ENCODE measurements at places on chromosomes 7 and 10.

- no peak for DNase-seq
Observed at GRCh38 chr7:38881947-38882684, 26.9 kb downstream of the VPS41 start.

DNA sequence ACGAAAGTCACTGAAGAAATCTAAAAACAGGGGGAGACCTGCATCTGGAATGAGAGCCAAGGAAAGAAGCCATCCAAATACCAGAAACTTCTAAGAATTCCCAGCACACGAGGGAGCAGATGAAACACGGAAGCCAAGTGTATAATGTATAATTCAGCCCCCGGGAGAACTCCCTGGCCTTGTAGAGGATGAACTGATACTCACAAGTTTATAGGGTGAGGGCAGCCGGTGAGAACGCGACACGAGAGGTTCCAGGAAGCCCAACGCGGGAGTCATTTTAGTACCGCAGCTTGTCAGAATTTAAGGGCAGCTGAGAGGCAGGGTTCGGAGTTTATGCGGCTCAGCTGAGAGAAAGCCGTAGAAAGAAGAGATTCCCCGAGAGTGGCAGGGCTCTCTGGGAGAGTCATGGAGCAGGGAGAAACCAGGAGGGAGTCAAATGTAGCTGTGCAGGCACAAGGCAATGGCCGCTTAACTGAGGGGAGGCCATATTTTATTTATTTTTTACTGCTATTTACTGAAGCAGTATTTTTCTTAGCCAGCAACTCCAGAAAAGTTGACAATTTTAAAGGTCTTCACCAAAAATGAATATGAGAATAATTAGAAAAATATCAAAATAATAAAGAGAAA is 164.0 kb downstream of the NPSR1 start:
- DNase-seq, result no peak

DNA sequence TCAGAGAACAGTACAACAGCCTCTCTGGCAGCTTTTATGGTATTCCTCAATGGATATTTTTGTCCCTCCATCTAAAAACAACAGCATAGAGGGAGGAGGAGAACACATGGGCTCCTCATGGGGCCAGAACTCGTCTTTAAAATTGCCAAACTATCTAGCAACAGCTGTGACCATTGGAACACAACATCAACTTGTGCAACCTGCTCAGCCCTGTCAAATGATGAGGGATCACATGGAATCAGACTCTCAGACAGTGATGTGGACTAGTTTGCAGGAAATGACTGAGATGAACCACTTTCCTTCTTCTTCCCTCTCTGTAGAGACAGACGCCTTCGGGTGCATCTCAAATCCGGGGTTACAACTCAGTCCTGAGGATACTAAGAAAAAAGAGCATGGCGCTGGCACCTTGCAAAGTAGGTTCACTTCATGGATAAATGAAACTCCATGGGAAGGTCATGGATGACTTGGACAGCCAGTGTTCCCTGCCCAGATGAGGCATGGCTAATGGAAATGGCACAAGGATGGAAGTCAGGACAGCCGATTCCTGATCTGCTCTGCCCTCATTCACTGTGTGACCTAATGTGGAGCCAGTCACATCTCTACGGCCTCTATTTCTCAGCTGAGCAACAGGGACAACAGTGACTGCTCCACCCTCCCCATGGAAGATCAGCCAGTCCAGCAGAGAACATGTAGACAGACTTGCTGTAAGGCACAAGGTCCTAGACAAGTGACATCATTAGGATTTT is 24.6 kb upstream of the DGKI start:
- DNase-seq, result no peak

- no peak for DNase-seq
Observed at GRCh38 chr7:107072133-107072532, 27.6 kb downstream of the PRKAR2B start.

DNA sequence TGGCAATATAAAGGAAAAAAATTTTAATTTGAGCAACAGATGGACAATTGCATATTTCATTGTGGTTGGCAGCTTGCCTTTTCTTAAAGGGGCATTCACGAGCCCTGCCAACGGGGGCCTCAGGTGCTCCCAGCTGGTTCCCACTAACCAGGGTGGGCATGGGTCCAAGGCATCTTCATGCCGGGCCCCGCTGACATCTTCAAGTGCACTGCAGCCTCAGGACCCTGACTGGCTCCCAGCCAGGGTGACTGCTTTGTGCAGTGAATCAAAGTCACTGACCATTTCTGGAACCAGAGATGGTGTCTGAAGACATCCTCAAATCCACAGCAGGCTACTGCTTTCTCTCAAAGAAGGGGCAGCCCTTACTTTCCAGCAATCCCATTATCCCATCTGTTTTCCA is 275.2 kb upstream of the MGMT start:
- no peak for DNase-seq

GRCh38 chr7:121603886-121604285 is 207.8 kb upstream of the FAM3C start:
- DNase-seq, result no peak

GRCh38 chr7:155458878-155459699 is 1.2 kb downstream of the EN2 start:
- no peak for DNase-seq

DNA sequence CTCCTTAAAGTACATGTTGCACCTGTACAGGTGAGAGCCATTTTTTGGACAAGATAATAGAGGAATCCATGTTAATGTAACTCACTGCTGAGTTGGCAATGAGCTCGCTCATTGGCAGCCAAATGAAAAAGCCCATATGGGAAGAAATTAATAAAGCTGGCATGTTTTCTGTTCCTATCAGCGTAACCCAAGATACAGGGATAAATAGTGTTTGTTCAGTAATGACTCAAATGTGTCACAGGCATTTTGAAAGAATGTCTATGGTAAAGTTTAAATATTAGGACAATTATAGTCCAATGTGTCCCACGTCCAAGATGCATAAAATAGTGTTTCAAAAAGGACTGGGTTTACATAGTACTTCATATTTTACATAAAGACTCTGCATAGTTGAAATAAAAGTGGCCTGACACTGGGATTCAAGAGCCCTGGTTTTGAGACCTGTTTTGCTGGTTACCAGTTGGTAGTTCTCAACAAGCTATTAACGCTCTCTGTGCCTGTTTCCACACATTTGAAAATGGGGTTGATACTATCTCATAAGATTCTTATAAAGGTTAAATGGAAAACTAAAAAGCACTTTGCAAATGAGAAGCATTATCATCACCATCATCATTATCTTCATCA is 49.1 kb downstream of the MTURN start:
- no peak for DNase-seq

- peak; percentile 37 for DNase-seq
Observed at GRCh38 chr7:131544449-131545301, 11.8 kb downstream of the PODXL start.

DNA sequence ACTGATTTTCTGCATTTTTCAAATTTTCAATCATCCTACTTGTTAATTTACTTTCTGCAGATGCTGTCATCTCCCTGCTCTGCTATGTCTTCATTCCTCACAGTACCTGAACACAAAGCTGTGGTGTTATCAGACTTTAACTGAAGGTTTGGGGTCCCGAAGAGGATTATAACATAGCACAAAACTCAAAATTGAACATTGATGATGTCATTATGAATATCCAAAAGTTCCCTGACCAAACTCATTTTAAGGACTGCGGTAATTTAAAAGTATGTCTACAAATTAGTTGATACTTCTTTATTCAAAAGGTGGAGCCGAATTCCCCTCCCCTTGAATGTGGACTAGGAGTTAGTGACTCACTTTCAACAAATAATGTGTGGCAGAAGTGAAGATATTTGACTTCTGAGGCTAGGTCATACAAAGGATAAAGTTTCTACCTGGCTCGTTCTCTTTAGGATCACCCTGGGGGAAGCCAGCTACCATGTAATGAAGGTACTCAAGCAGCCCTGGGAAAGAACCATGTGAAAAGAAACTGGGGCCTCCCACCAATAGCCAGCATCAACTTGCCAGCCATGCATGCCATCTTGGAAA is 6.4 kb upstream of the ENTPD7 start:
- DNase-seq, result no peak
